ENCODE measurements at places on chromosomes 2 and 18. TPM values are rescaled to one million over a fixed set of nuclear protein-coding genes. Genes with fewer than 3 reads are reported as not detected.

Gene INPP5D
- 24.6 TPM for total RNA-seq

Gene KIF3C
- 6.2 TPM for total RNA-seq

Gene SKA1
- total RNA-seq, result not detected

Gene C2orf72
- total RNA-seq, result not detected

Gene MPP4
- 1.1 TPM for total RNA-seq

All from omental fat pad (tissue), 4 donors.